ENCODE measurements at places on chromosomes 7 and 10. TPM values are rescaled to one million over a fixed set of nuclear protein-coding genes. Genes with fewer than 3 reads are reported as not detected.

DNA sequence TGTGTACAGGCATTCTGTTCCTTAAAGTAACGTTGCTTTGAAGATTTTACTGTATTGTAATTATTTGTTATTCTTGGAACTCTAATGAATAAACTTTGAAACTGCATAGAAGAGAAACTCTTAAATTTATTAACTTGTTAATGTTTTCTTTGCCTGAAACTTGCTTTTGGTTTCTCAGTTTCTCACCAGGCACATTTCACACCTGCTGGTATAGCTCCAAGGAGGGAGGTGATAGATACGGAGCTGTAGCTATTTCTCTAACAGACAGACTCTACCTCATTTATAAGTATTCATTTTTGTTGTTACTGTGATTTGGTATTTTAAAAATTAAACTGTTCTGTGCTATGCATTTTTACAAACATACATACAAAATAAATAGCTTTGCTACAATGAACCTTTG is 32.7 kb downstream of the R3HCC1L start:
- no peak overlapping the region for H3K27ac ChIP-seq
- H3K4me1 ChIP-seq = no peaks in the 10 kb centered on the region
- no peak for DNase-seq
- H3K27me3 ChIP-seq = no peaks in the 10 kb centered on the region

Gene HHEX
- 6.1 TPM for total RNA-seq

- H3K4me3 ChIP-seq = no peak overlapping the region
- H3K27me3 ChIP-seq = no peaks in the 10 kb centered on the region
- H3K4me1 ChIP-seq = no peaks in the 10 kb centered on the region
- H3K27ac ChIP-seq = no peak overlapping the region
- no peak for DNase-seq
Measured at GRCh38 chr10:30095631-30096422, 36.4 kb upstream of the JCAD start.

Gene MKX
- 5.7 TPM for total RNA-seq

Gene SAMD9L
- total RNA-seq = 5.6 TPM

GRCh38 chr10:108362296-108362695 is 1197.8 kb upstream of the SORCS1 start:
- no peaks in the 10 kb centered on the region for H3K36me3 ChIP-seq
- H3K4me1 ChIP-seq = no peaks in the 10 kb centered on the region
- H3K4me3 ChIP-seq = no peak overlapping the region
- DNase-seq = no peak
- no peaks in the 10 kb centered on the region for H3K27me3 ChIP-seq

Gene CYP3A4
- total RNA-seq = not detected

All from uterus (tissue), 4 donors.